ENCODE measurements at places on chromosomes 5 and 9.

DNA sequence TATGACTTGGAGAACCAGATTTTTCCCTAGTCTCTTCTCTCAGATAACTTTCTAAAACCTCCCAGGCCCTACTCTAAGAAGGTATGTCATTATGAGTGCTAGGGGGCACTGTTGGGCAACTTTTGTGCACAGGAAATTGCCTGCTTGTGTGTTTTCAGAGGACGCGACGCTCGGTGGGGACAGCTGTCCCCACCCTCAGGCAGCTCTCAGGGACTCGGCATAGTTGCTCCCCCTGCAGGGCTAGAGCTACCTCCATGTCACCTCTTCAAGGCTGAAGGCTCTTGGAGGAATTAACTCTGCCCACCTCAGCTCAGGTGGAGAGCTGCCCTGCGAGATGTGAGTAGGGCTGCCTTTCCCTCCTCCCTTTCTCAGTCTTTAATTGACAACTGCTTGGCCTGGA lies 10.2 kb upstream of the TIFAB start:
- no peak for DNase-seq

DNA sequence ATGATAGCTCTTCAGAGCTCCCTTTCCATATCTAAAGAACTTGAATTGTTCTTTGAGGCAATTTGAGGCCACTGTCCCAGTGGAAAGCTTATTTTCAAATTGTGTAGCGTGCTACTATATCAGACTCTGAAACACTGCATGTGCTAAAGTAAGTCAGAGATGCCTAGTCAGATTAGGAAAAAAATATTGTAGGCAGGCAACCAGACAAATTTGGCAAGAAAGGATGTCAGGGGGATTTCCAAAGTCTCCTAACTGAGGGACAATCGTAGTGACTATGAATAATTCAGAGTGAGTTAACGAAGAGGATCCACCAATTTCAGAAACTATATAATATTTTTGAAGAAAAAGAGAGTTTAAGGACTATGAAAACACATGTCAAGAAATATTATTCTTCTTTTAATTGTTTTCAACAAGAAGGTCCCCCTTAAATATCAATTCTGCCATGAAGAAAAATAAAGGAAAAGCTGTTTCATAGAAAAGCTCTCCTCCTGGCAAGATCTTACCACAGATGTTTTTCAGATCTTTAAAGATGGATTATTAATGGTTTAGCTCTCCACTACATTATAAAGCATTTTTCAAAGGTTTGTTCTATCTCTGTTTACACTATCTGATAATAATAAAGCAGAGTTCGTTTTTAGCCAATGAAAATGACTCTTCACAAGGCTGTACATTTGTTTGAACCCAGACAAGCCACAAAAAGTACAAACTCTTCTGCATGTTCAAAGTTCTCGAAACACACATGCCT lies 273.5 kb upstream of the PTGER4 start:
- DNase-seq: no peak

DNA sequence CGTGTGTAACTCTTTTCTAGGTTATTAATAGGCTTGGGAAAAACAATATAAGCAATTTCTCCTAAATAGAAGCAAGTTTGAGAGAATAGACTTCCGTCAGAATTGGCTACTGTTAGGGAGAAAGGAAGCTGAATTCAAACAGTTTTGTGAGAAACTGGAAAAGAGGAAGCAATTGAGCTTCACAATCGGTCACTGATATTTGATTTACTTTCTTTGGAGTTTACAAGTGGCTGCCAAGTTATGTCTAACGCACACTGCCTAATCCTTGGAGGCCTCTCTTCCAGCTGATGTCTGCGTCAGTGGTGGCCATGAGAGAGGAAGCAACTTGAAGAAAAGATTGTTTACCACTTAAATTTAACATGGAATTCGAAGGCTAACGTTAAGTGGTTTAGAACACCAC lies 319.5 kb downstream of the ADGRV1 start:
- no peak for DNase-seq

DNA sequence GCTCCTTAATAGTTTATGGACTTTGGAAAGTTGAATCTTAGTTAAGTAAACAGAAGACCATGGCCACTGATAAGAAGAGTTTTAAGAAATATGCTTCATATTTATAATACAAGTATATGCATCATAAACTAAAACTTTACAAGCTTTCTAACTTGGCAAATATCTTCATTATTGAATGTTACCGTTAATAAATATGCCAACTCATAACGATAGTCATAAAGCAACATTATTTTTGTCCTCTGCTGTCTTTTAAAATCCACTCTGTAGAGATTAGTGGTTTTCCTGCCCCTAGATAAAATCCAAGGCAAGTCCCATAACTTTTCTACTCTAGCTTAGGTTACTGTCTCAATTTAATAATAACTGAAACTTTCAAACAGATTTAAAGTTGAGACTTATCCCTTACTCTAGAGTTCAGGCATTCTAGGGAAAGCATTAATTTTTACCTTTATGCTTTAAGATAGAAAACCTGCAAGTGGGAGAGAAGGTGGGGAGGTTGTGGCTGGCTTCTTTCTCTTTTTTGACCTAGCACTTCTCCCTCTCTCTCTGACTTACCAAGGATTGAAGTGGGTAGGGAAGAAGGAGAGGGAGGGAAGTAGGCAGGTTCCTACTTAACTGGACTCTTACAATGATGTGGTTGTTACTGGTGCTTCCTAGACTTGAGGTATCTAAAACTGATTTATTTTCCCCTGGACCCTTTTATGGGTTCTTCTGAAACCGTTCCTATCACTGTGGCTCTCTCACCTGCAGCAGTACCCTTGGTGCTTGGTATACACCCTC lies 29.6 kb downstream of the RNF145 start:
- no peak for DNase-seq

DNA sequence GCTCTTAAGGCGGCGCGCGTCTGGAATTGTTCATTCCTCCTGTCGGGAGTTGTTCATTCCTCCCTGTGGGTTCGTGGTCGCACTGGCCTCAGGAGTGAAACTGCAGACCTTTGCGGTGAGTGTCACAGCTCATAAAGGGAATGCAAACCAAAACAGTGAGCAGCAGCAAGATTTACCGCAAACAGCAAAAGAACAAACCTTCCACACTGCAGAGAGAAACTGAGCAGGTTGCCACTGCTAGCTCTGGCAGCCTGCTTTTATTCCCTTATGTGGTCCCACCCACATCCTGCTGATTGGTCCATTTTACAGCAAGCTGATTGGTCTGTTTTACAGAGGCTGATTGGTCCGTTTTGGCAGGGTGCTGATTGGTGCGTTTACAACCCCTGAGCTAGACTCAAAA lies 1365.3 kb upstream of the WWC1 start:
- no peak for DNase-seq

DNA sequence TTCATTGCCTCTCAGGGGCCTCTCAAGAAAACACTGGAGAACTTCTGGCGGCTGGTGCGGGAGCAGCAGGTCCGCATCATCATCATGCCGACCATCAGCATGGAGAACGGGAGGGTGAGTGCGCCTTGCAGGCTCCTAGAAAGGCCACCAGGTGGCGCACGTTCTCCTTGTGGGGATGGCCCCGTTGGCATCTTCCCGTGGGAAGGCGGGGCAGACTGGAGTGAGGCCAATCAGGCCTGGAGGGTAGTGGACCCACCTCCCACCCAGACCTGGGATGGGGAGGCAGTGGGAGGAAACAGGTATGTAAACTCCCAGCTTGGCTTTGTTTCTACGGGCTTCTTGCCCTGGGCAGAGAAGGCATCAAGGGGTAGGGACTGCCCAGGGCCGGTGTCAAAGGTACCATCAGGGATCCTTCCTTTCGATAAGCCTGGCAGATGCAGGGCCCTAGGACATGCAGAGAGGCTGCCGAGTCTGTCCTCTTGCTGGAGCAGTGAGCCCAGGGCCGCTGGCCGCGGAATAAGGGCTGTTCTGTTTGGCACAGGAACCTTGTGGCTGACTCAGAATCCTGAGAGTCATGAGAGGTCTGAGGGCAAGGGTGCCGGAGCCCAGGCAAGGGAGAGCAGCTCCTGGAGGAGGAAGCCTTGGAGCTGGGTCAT lies 18.9 kb upstream of the SPTLC1 start:
- DNase-seq: peak; percentile 65

GRCh38 chr9:130994135-130995085 lies 14.6 kb upstream of the LAMC3 start:
- DNase-seq: no peak

Data from stimulated activated CD4-positive, alpha-beta T cell treated with anti-CD3 and anti-CD28 coated beads, Interleukin-1b, Interleukin-23, amount 100 ng/mL, for 24 hours (primary cell).